ENCODE measurements at places on chromosomes 16 and 17.

- peak; percentile 60 for DNase-seq
These were observed 21.1 kb downstream of the RARA start for GRCh38 chr17:40329839-40330794.

DNA sequence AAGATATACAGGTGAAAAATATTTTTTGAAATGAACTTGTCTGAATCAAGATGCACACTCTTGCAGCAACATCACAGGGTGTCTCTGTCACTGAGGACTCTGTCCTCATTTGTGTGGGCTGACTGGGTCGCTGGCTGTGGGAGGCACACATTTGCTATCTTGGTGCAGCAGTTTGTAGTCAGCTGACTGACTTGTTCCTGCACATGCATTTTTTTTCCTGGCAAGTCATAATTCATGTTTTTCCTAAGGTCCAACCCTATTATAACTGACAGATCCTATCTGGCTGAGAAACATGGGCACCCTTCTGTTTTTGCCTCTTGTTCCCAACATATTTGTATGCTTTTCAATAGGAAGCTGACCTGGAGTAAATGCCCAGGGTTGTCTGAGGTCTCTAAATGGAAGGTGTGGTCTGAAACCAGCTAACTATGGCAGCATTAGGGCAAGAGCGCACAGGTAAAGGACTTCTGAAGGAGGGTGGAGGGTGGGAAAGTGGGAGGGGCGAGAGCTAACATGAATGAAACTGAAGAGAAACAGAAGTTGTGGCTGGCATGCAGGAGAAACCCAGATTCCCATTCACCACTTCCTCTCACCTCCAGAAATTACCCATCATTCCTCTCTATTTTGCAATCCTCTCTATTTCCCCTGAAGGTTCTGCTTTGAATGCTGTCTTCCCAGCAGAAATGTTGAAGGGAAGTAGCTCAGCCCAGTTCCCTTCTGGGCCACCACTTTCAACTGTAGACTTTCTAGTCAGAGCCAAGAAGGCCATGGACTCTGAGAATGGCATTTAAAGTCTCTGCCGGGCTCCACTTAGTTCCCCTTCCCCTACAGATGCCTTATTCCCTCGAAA, 166.1 kb downstream of the PRKCA start:
- no peak for DNase-seq

DNA sequence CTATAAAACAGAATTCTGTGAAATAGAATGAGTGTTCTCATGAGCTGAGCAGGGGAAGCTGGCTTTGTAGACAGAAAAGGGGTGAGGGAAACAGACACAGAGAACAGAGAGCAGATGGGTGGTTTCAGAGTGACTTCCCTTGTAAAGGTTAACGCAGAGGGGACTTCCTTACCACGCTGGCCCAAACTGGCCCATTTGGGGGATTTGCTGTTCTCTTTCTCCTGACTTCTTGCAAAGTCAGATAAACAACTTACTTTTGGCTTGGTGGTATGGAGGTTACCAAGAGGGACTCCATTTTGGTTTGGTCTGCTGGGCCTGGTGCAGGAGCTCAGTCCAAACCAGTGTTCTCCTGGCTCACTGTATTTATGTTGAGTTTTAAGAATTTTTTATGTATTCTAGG, 48.4 kb downstream of the SEC14L1 start:
- DNase-seq, result no peak

DNA sequence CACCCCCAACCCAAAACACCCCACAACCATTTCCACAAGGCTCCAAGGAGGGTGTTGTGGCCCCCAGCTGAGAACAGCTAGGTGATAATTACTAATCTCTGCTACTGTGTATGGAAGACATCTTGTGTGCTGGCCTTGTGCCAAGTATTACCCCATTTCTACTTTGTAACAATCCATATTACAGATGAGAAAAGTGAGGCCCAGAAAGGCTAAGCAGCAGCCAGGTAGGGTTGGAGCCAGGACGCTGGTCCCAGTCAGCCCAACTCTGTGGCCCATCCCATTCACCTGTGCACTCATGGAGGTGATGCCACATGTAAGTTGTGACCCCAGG, 12.4 kb upstream of the PEMT start:
- no peak for DNase-seq

- DNase-seq, result no peak
These were observed 92.9 kb downstream of the RGS9 start for GRCh38 chr17:65230040-65230439.

GRCh38 chr16:4544473-4544872, 5.9 kb upstream of the CDIP1 start:
- no peak for DNase-seq

DNA sequence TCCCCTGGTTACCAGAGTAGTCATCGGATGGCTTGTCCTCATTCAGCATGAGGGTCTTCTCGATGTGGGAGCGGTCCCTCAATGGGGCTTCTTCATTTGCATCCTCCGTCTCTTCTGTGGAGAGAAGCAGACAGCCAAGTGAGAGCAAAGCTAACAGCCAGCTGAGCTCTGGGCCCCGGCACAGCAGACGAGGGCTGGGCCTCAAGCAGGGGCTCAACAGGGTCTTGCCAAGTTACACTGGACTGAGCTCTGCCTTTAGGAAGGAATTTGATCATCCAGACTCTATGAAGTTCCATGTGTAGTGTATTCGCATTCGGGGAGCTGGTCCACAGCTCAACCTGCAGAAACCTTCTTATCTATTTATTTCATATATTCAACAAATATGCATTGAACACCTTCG, 37.4 kb downstream of the SRL start:
- no peak for DNase-seq

- DNase-seq, result no peak
These were observed 7.9 kb downstream of the SOCS1 start for GRCh38 chr16:11248133-11248532.

DNA sequence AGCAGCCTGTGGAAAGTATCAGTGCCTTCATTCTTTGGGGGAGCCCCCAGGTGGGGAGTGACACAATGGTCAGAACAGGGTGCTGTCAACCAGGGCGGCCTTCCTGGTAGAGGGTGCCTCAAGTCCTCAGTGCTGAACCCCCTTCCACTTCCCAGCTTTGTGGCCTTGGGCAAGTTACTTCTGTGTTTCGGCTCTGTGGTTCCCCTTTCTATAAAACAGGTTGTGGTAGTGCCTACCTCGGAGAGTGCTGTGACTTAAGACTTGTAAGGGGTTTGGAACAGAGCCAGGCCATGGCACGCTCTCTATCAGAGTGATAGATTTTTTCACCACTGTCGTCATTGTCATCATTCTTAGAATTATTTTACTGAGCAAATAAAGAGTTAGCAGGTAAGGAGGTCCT, 141.1 kb downstream of the CCDC182 start:
- DNase-seq, result peak; percentile 65

DNA sequence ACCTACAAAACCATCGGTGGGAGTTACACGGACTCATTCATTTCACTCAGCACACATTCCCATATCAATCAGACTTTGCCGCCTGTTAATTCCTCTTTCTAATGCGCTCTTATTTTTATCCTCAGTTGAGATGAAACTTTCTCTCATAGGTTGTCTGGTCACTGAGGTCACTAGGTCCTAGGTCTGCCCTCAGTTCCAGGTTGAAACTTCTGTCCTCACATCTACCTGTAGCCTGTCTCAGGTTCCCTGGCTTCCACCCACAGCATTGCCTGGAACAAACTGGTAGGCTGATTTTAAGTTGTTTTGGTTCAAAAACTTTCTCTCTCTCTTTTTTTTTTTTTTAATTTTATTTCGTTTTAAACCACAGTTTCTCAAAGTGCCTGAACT, 119.7 kb downstream of the MAP2K6 start:
- DNase-seq, result no peak

- DNase-seq, result peak; percentile 63
These were observed 548 bp downstream of the HAGH start for GRCh38 chr16:1825864-1826690.

DNA sequence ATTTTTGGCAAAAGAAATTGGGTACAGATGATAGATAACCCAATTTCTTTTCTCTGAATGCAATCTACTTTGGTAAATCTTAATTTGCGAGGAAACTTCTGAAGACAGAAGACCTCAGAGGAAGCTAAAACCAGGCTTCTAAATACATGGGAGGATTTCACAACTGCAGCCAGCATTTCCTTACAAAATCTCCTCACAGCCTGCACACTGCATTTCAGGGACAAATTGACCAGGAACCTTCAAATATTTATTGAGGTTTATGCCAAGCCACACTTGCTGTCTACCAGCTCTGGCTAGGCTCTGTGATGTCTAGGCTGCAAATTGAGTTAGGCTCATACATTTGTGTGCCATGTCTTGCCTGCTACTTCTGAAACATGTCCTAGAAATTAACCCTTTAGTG, 167.3 kb upstream of the CDH5 start:
- no peak for DNase-seq

DNA sequence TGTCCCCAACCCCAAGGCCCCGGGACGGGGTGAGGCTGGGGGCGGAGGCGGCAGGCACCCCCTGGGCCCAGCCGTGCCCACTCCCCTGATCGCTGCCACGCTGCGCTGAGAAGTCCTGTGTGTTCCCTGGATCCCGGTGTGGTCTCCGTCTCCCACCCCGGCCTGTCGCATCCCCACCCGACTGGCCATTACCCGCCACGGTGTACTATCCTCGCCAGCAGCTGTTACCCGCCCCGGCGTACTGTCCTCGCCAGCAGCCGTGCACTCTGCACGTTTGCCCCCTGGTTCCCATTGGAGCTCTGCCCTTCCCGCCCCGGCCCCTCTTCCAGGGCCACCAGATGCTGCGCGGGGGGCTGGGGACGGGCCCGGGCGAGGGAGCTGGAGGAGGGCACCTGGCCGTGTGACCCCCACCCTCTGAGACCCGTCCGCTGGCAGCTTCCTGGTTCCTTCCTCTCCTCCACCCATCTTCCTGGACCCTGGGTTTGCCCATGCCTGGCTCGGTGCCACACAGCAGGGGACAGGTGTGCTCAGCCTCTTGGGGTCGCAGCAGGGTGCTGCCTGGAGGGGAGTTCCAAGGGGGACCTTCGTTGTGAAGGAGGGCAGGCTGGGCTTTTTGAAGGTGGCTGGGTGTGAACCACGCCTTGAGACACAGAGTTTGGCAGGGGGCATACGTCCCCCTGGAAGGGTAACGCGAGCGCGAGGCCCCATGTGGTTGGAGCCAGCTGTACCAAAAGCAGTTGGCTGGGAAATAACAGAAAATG, 19.7 kb downstream of the BAHCC1 start:
- no peak for DNase-seq

- DNase-seq, result peak; percentile 7
These were observed 24.8 kb upstream of the MAP3K14 start for GRCh38 chr17:45341533-45342158.

GRCh38 chr17:81578038-81578441, 25.9 kb upstream of the FAAP100 start:
- DNase-seq, result no peak

DNA sequence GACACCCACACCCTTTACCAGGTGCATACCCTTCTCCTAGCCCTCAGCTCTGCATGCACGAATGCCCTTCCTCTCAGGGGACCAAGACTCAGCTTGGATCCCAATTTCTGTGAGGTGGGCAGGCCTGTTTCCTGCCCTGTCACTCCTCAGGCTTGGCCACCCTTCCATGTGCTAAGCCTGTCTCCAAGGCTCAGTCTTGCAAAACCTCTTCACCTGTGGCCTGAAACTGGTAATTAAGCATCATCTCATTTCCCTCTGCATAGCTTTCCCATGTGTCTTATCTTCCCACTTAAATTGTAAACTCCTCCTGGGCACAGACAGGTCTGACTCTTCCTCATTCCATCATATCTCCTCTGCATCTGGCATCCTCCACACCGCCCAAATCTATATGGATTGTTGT, 31.0 kb upstream of the SMPD3 start:
- DNase-seq, result no peak

GRCh38 chr17:78144147-78144719, 2.0 kb upstream of the C17orf99 start:
- peak; percentile 87 for DNase-seq

- DNase-seq, result peak; percentile 67
These were observed 32.2 kb downstream of the BAHCC1 start for GRCh38 chr17:81427173-81428120.

- DNase-seq, result no peak
These were observed 14.3 kb downstream of the ARHGAP23 start for GRCh38 chr17:38442548-38442947.

DNA sequence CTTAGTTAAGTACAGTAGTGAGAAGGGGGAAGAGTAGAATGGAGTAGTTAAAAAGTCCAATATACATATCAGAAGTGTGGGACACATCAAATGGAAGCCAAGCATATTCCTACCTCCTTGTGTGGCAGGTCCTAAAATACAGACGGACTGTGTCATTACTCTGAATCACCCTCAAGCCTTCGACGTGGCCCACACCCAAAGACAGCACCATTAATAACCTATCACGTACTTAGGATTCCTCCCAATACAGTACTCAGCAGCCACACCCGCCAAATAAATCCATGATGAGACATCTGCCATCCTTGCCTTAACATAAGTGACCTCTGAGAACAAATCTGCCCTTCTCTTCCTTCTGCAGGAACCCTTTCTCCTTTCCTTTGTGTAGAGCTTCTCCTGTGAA, 38.9 kb downstream of the UBE2G1 start:
- peak; percentile 21 for DNase-seq

- no peak for DNase-seq
These were observed 28.5 kb downstream of the STAT5B start for GRCh38 chr17:42247734-42248133.
